ENCODE measurements at places on chromosomes 4 and X.

DNA sequence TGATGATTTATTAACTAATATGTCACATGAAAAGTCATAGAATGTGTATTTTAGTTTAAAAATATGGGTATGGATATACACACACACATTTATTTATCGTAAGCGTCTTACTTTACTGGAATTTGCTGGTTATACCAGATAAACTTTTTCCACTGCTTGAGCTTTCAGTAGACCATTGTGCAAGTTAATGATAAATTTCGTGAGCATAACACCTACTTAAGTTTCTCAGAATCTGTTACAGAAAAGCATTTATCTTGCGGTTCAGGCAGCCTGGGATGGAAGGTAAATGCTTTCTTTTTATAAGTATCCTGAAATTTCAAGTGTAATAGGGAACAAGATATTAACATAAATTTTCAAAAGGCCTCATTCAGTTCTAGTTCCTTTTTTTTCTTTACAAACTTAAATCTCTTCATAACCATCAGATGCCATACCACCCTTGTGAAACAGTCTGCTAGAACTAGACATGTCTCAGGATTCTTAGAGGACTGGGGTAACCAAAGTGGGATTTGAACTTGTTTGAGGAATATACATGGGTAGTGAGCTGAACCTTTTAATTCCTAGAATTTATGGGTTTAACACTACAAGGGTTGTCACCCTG, 27.7 kb downstream of the ATP7A start:
- DNase-seq = no peak

DNA sequence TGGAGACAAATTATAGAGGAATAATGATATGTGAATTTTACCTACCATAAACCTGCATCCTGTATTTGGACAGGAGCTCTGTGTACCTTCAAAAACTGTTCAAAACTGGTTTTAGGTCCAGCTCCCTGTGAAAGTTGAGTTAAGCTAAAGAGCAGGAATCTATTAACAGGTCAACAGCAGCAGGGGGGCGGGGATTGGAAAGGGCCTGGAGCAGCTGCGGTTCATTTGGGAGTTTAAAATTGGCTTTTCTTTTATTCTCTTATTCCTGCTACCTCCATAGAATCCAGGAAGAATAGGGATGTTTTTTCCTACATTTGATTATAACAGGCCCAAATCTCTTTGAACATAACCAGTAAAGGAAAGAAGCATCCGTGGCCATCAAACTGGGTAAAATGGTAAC, 23.8 kb downstream of the SHROOM3 start:
- DNase-seq = no peak

GRCh38 chrX:154472685-154473632, 6.1 kb downstream of the LAGE3 start:
- no peak for DNase-seq

DNA sequence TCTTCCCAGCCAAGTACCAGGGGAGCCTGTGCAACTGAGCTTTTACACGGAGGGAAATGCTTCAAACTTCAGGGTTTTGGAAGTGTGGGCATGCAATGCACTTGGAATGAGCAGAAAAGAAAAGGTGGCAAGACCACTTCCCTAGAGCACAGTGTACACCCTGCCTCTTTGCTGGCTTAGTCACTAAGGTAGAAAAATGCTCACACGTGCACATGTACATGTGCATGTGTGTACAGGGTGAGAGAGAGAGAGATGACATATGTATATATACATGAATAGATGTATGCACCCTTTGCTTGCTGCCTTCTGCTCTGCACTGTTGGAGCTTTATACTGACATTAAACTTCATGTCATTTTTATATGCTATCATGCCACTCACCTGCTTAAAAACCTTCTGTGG, 7.9 kb upstream of the KLF3 start:
- DNase-seq = no peak

GRCh38 chr4:99436976-99437722, 2.0 kb upstream of the ADH7 start:
- no peak for DNase-seq

- no peak for DNase-seq
Observed at GRCh38 chr4:168945291-168945690, 64.8 kb downstream of the CBR4 start.

DNA sequence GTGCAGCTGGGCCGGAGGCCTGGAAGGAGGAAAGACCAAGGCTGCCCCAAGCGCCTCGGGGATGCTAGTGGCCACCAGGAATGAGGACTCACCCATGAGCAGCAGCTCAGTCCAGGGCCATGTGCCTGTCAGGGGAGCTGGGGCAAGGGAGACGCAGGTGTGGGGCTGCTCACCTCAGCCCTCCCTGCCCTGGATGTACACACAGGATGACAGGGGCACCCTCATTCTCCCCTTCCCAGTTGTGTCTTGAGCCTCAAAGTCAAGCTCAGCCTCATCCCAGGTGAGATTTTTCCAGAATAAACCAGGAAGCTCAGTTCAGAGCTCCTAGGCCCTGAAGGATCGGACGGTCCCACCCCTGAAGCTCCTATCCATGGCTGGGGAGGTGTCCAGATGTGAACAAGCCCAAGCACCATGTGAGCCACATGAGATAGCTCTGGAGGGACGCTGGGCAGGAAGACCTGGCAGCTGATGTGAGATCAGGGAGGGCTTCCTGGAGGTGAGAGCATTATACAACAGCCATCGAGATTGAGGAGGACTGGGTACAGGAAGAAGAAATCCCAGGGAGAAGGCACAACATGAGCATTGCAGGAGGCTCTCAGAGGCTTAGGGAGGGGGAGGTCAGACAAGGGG, 23.0 kb downstream of the HTRA3 start:
- no peak for DNase-seq

GRCh38 chr4:138910195-138910913, 105.2 kb upstream of the NOCT start:
- no peak for DNase-seq

DNA sequence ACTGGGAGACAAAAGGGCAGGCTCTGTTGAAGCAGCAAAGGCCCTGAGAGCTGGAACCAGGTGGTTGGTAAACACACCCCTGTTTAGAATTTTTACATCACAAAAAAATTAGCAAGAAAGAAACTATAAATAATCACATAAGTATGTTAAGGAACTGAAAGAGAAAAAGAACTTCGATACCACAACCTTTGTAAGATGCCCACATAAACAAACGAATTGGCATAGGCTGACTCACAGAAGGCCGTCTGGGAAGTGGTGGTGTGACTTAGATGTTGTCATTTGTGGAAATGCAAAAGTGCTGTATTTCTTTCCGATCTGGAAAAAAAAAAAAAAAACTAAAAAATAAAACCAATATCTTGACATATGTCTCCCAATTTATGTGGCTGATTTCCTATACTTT, 235.1 kb downstream of the USP46 start:
- DNase-seq = no peak

DNA sequence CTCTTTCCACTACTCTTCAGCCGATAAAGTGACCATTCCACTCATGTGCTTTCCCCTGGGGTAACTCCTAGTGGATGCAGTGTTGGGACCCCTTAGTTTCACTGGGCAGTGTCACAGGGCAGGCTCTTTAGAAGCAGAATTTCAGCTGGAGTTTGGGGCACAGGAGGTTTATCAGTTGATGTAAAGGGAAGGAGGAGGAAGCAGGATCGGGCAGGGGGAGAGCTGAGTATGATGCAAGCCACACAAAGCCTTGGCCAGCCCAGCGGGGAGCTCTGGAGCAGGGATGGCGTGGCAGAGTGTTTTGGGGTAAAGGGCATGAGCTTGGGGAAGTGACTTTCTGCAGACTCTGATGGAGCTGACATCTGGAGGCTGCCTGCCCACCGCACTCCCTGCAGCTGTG, 19.3 kb downstream of the WDR13 start:
- DNase-seq = no peak

GRCh38 chr4:40289366-40290188, 45.6 kb upstream of the CHRNA9 start:
- DNase-seq = no peak

GRCh38 chr4:139153411-139154133, 23.4 kb downstream of the ELF2 start:
- DNase-seq = no peak

- DNase-seq = no peak
Observed at GRCh38 chr4:177100307-177100706, 209.4 kb upstream of the NEIL3 start.

GRCh38 chr4:119729835-119730670, 101.4 kb upstream of the PDE5A start:
- no peak for DNase-seq

DNA sequence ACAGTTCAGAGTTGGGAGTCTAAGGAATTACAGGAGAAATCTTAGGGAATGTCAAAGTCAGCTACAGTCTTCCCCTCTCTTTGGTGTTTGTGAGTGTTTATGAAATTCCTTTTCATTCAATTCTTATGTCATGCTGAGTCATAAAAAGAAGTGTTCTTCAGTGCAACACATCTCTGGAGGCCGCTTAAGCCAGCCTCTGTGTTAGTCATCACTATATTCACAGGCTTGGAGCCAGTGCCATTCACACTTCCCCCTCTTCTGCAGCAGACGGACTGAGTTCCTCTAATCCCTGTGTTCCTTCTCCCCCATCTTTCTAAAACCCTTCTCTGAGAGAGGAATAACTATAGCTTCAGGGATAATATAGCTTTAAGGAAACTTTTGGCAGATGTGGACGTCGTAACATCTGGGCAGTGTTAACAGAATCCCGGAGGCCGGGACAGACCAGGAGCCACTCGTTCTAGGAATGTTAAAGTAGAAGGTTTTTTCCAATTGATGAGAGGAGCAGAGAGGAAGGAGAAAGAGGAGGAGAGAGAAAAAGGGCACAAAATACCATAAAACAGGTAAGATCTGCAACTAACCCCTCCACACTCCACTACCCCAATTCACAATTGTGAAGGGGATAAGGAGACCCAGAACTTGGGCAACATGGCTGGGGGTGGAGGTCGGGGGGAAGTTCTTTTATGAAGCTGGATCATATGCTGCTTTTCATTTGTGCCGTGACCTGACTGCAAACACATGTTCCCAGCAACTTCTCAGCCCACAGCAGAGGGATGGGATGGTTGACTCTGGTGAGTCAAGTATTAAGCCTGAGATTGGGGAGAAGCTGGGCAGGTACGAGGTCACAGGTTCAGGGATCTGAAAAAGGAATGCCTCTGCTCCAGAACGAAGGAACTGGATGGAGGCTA, at the start of gene SRPX2:
TSS of gene SRPX2 (plus strand) at position 244 of the 905 bp plus-strand sequence. CDS start 2,124 bp downstream, outside the sequence.
- no peak for DNase-seq

- DNase-seq = no peak
Observed at GRCh38 chrX:65034292-65034667, 58.0 kb upstream of the ZC4H2 start.

- no peak for DNase-seq
Observed at GRCh38 chrX:154000051-154000450, 19.7 kb downstream of the IRAK1 start.

- DNase-seq = no peak
Observed at GRCh38 chr4:88979276-88979675, 77.7 kb downstream of the FAM13A start.

DNA sequence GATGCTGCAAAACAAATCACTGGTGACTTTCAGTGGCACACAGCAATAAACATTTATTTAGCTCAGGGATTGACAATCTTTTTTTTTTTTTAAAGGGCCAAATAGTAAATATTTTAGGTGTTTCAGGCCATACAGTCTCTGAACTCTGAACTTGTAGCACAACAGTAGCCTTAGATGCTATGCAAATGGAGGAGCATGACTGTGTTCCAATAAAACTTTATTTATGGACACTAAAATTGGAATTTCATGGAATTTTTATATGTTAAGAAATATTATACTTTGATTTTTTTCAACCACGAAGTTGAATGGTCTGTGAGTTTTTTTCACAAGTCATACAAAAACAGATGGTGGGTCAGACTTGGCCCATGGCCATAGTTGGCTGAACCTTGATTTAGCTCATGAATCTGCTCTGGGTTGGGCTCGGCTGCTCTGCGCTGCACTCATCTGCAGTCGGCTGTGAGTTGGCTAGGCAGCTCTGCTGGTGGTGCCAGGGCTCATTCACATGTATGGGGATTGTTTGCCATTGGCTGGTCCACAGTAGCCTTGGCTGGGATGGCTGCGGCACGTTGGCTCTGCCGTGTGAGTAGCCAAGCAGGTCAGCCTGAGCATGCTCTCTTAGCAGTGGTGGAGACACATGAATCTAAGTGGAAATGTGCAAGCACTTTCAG, 231.7 kb upstream of the PGRMC2 start:
- no peak for DNase-seq

DNA sequence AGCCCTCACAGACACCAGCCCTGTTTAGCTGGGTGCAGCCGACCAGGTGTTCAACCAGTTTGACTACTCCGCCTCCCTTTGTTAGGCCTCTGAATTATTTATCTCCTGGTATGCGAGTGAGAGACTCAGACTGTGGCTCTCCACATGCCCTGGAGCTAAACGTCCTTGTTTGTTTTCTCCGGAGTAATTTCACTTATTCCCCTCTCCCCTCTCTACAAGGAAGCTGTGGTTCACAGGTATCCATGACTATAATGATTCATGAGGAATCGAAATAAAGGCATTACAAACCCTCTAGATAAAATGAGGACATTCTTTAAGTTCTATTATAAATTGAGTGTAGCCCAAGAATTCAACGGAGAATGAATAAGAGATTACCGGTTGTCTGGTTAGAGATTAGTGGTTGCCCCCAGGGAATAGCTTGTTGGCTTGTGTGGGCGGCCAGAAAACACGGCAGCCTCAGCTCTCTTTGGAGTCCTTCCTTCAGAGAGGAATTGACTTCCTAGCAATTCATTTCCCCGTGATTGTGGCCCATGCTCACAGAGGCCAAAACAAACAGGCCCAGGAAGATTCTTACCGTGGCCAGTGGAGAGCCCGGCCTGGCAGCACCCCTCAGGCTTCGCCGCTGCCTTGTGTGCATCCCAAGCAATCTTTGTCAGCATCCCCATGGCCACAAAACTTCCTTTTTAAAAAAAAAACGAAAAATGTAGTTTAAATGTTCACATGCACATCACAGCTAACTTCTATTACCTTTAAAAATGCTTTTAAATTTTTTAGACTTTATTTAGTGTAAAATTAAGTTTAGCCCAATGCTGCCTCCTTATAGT, 60.2 kb upstream of the CBR4 start:
- DNase-seq = no peak

DNA sequence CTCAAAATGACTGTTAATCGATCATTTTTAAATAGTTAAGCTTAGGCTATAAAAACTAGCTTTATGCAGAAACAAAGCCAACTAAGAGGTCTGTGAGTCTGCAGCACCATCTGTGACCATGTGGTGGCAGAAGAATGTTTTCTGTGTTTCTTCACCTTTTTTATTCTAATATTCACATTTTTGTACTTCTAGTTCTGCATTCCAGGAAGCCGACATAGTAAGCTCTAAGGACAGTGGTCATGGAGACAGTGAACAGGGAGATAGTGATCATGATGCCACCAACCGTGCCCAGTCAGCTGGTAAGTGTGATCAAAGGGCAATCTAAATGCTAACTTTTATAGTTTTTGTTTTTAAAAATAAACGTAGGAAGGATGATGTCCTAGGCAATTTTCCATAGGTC, 5.6 kb downstream of the PCDH10 start:
- no peak for DNase-seq

- DNase-seq = no peak
Observed at GRCh38 chr4:40401631-40402030, 66.5 kb downstream of the CHRNA9 start.

DNA sequence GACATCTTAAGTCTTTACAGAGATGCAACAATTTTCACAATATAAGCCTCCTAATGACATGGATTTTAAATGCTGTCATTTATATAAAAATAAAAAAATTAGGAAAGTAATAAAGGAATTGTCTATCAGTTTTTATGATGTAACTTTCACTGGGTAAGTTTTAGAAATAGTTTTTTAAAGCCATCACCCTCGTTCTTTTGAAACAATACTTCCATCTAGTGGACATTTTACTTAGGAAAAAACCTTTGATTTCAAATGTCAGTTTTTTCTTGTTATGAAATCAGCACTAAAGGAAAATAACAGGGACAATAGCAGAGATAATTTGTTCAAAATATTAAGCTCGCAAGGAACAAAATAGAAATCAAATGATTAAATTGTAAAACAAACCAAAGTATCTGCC, 24.3 kb upstream of the NDNF start:
- no peak for DNase-seq
